ENCODE measurements at places on chromosomes 5 and 9.

GRCh38 chr9:23790351-23791260 lies 35.4 kb downstream of the ELAVL2 start:
- DNase-seq = no peak

GRCh38 chr9:93864032-93864431 lies 91.1 kb downstream of the BARX1 start:
- DNase-seq = no peak

DNA sequence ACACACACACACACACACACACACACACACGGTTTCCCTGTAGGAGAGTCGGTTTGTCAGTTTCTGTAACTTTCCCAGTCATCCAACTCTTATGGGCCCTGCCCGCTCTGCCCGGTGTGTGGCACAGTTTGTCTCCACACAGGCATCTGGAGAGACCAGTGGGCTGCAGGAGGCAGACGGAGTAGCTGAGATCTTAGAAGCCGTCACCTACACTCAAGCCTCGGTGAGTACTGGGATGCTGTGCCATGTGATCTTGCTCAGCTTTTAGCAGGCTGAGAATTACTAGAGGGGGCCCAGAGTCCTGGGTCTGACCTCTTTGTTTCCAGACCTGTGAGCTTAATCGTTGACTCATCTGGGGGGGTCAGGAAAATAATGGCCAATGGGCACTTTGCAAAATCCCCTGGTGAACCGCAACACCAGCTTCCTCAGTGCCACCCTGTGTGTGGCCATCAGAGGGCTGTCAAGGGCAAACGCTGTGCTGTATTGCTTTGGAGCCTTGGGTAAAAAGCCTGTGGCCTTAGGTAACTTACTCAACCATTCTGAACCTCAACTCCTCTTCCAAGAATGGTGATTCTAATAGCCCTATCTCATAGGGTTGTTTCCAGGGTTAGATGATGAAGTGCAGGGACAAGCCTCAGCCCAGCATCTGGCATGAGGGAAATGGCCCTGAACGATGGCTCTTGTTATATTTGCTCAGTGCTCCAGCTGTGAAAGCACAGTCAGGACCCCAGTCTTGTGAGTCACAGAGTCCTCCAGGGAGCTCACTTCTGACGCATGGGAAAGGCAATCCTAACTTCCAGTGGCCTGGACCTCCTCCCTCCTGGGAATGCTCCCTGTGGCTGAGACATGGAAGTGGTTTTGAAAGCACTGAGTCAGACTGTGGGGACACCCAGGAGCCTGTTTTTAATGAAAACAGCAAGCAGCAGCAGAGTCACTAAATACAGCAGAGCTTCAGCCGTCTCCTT lies 45.6 kb downstream of the COL15A1 start:
- no peak for DNase-seq

GRCh38 chr5:157545610-157546310 lies 29.8 kb downstream of the ADAM19 start:
- DNase-seq = no peak

GRCh38 chr5:61590473-61590872 lies 258.4 kb downstream of the ZSWIM6 start:
- no peak for DNase-seq

- no peak for DNase-seq
Measured at GRCh38 chr5:66498791-66499207, 97.4 kb upstream of the MAST4 start.

GRCh38 chr9:14061936-14062585 lies 251.9 kb downstream of the NFIB start:
- DNase-seq = no peak

- DNase-seq = no peak
Measured at GRCh38 chr5:121976979-121977378, 15.2 kb downstream of the SRFBP1 start.

- DNase-seq = no peak
Measured at GRCh38 chr9:76255781-76256455, 138.3 kb downstream of the RFK start.

DNA sequence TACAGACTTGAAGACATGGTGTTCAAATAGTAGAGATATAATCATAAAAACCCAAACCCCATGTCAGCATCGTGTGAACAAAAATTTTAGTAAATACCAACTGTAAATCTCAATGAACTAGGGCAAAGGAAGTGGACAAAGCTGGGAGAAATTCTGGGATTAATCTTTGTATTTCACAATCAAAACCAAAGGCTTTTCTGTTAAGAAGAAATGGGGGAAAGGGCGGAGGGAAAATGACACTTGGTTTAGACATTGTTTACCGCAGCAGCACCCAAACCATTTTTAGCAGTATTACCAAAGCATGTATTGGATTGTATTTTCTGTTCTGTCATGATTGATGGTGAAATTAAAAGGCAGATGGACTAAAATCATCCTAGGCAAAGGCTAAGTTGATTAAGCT lies 134.2 kb upstream of the PRSS3 start:
- DNase-seq = no peak

- DNase-seq = no peak
Measured at GRCh38 chr5:99320436-99320835, 391.6 kb upstream of the CHD1 start.

DNA sequence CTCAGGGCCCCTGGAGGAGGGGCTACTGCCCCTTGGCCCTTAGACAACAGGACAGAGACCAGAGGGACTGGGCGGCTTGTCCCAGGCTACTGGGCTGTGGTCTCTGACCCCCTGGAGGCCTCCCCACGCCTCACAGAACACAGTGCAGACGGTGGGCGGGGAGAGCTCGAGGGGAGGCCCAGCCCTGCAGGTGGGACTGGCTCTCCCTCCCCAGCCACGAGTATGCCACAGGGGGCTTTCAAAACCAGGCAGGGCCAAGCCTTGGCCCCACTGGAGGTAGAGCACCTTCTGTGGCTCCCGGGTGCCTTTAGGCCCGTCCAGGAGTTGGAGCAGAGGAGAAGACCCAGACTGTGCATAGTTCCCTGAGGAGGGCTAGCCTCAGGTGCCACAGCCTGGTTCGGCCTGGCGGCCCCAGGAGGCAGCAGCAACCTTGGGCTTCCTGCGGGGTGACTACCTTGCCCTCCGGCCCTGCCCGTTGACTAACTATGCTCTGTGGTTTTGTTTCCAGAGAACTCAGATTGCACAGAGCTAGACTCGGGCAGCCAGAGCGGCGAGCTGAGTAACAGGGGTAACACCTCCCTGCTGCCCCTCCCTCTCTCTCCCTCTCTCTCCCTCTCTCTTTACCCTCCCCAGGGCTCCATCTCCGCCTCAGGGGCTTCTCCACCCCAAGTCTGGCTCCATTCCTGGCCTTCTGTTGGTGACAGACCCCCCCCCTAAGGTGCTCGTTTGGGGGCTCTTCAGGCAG lies 15.5 kb downstream of the CARD19 start:
- DNase-seq = no peak

DNA sequence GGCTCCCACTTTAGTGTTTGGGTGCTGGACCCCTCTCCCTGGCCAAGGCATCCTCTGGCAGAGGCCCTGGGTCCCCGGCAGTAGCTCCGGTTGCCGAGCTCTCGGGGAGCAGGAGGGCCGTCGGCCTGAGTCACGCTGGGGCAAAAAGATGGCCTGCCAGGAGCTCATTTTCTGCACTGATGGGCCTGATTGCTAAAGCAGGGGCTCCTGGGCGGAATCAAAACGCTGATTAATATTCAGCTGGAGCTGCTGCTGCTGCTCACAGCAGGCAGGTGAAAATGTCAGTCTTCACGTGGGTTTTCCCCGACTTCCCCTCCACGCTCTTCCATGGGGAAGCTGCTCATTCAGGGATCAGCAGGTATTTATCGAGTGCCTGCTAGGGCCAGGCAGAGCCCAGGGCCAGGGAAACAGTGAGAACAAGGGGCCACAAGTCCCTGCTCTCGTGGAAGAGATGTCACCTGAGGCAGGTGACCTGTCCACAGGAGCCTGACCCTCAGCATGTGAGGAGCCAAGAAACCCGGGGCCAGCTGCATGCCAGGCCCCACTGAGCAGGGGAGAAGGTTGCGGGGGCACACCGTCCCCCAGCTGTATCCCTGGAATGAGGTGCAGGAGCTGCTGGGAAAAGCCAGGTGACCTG lies 22.1 kb downstream of the LAMC3 start:
- no peak for DNase-seq

DNA sequence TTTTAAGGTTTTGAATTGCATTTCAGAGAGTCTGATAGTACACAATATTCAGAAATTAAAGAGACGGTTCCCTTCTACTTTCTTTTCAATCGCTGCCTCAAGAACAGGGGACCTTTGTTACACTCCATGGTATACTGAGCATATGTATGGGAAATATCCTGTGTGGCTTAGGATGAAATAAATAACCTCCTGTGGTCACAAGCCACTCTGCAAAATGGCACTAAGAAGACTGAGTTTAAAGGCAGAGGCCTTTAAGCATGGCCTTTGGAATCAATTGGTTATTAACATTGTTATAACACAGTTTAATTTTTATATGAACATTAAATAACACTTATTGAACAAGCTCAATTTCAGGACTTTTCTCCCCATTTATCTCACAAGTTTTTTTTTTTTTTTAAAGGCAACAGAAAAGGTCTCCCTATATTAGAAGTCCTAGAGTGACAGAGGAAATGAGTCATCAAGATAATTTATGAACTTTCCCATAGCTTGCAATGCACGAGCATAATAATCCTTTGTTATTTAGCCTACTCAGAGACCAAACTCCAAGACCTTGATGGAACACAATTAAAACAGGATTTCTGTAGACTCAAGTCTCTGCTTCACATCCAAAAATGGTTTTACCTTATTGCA lies 341.9 kb downstream of the TMEM167A start:
- DNase-seq = no peak

- no peak for DNase-seq
Measured at GRCh38 chr5:175867587-175868347, 3.6 kb upstream of the CPLX2 start.

DNA sequence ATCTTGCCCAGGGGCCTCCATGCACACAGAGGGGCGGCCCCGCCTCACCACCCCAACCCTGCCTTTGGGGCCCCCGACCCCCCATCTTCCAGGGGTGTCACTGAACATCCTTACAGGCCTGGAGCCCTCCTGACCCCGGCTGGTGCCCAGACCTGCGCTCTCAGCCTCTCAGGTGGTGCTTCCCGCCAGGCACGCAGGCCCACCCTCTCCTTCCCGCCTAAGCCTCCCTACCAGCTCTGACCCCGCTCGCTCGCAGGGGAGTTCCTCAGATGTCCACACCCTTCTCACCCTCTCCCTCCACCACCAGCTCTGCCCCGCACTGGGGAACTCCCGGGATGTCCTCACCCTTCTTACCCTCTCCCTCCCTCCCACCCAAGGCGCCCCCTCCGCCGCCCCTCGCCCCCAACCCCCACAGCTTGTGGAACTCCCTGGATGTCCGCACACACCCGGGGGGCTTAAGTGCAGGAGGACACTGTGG lies 12.3 kb upstream of the QRFP start:
- no peak for DNase-seq

All from NCI-H1417 treated with DMSO at 0.1 percent for 48 hours (cell line).